AG04450 (cell line): ENCODE measurements at places on chromosomes 2 and 18. TPM values are rescaled to one million over a fixed set of nuclear protein-coding genes. Genes with fewer than 3 reads are reported as not detected.

DNA sequence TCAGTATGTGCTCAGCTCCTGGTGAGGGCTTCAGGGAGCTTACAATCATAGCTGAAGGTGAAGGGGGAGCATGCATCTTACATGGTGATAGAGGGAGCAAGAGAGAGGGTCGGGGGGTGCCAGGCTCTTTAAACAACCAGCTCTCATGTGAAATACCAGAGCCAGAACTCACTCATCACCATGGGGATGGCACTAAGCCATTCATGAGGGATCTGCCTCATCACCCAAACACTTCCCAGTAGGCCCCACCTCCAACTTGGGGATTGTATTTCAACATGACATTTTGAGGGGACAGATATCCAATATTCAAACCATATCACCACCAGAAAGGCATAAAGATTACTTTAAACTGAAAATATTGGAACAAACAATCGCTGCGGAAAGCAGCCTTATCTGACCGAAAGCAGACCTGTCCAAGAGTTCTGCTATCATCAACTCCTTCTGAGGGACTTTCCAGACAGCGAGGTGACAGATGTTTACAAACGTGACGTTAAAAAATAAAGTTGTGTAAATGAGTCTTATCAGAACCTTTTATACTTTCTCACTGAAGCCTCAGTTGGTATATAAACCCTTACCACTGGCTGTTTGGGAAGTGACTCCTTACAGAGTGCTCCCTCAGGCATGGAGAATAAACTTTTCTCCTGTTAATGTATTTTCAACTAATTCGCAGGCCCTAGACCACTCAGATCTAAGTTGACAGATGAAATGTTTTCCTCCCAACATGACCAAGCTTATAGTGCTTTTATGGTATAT is 35.5 kb upstream of the PTH2R start:
- no peak for DNase-seq

- DNase-seq, result no peak
Observed at GRCh38 chr2:216659276-216659675, 26.1 kb downstream of the IGFBP2 start.

GRCh38 chr2:235911633-235912233 is 256.5 kb downstream of the GBX2 start:
- no peak for DNase-seq

- DNase-seq, result no peak
Observed at GRCh38 chr18:67428805-67429204, 87.7 kb downstream of the DSEL start.

DNA sequence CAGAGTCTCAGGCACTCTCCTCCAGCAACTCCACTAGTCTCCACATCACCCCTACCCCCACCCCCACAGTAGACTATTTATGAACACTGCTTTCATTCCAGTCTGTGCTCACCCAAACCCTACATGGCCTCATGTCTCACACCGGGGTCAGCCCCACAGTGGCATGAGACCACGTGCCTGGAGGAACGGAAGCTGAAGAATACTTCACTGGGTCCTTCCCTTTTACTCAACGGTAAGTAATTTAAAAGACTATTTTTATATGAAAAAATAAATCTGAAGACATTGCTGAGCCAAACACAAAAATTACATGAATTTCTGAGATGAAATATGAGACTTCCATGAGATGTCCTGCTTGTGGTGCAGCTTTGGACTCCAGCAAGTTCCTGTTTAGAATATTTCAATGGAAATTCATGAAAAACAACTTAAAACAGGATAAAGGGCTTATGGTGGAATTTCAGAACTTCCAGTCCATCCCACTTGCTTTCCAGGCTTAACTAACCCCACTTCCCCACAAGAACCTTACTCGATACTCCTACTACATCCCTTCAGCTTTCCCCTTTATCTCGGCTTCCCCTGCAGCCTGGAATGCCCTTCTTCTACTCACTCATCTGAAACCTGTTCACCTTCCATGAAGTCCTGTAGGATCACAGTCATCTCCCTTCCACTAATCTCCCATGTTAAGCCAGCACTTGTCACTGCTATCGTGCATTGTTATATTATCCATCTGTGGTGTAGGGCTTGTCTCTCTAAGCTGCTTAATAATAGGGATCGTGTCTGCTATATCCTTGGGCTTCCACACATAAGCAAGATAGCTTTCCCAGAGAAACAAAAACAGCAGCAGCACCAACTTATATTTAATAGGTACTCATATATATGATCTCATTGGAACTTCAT is 47.9 kb downstream of the SLC14A1 start:
- no peak for DNase-seq

GRCh38 chr2:58669998-58670397 is 428.9 kb upstream of the FANCL start:
- no peak for DNase-seq

GRCh38 chr2:16225545-16225944 is 285.2 kb downstream of the MYCN start:
- no peak for DNase-seq

GRCh38 chr18:62357079-62357719 is 32.1 kb downstream of the TNFRSF11A start:
- no peak for DNase-seq

DNA sequence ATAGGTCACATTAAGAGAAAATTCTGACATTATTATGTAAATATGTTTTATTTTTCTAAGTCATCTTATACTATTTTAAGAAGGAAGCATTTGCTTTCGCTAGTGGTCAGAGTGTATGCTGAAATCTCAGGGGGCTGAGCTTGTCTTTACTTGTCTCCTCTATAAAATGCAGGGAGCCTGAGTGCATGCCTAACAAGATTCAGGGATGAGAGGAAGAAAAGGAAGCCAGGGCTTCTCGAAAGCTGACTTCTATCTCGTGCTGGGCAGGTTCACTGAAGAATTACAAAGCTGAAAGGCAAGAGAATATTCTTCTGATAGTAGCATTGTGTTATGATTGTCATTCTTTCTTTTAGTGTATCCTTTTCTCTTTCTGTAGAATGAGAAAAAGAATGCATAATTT is 467.4 kb downstream of the SOX11 start:
- DNase-seq, result no peak

- DNase-seq, result no peak
Observed at GRCh38 chr2:231680285-231680991, 27.9 kb upstream of the PTMA start.

GRCh38 chr2:30422444-30423040 is 24.5 kb upstream of the LCLAT1 start:
- no peak for DNase-seq

DNA sequence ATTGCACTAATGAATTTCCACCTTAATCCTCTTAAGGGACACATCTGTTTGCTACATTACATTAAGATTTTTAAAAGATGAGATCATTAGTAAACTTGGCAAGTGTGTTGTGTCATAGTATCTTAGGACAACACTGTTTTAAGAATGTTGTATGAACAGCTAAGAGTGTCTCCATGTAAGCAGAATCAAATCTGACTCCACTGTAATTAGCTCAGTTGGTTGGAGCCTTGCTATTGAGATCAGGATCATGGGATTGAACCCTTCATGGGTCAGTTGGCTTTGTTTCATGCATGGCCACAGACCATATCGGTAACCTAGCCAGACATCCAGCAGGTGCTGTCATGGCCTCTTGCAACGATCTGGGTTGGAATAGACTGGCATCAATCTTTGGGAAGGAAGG is 5.2 kb downstream of the FHOD3 start:
- no peak for DNase-seq

- DNase-seq, result no peak
Observed at GRCh38 chr2:158926478-158926948, 41.9 kb upstream of the TANC1 start.

DNA sequence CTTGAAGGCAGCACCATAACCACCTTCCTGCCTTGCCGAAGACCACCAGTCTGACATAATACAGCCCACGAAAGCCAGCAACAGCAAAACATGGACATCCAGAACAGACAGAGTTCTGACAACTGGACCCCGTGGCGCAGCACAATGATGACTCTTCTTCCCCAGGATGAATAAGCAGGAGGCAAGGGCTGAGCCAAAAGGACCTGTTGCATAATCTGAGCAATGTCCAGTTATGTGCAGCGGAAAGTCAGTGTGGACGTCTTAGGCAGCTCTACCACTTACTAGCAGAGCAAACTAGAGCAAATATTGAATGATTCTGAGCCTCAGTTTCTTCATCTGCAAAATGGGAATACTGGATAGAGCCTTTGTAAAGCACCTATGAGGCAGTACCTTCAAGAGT is 225.1 kb downstream of the ZBTB7C start:
- DNase-seq, result no peak

GRCh38 chr18:25256439-25256838 is 95.5 kb downstream of the ZNF521 start:
- no peak for DNase-seq

GRCh38 chr18:36176711-36177110 is 10.6 kb upstream of the MOCOS start:
- DNase-seq, result no peak

- no peak for DNase-seq
Observed at GRCh38 chr2:45714679-45715078, 63.2 kb downstream of the PRKCE start.

DNA sequence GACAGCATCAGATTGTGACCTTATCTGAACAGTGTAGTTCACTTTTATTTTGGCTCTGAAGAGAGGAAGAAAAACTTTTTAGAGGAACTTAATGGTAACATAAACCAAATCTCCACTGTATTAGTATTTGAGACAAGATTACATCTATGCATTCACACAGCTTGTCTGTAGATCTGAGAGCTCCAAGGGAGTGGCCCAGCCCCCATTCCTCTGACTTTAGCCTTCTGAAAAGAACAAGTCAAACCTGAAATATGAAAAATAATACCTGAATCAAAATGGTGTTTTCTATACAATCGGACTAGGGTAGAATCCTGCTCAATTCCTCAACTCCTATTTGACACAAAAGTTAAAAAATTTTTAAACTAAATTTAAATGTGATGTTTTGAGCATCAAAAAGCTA is 23.1 kb downstream of the STARD7 start:
- DNase-seq, result no peak

GRCh38 chr2:58006256-58006951 is 40.2 kb upstream of the VRK2 start:
- DNase-seq, result no peak

DNA sequence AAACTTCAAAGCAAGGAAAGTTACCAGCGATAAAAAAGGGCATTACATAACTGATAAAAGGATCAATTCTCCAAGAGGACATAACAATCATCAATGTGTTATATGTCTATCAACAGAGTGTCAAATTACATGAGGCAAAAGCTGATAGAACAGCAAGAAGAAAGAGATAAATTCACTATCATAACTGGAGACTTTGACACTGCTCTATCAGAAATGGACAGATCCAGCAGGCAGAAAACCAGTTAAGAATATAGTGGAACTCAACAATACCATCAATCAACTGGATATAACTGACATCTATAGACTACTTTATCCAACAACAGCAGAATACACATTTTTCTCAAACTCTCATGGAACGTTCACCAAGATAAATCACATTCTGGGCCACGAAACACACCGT is 65.0 kb downstream of the ROCK2 start:
- DNase-seq, result no peak

GRCh38 chr2:148812306-148812705 is 62.7 kb upstream of the KIF5C start:
- DNase-seq, result no peak

DNA sequence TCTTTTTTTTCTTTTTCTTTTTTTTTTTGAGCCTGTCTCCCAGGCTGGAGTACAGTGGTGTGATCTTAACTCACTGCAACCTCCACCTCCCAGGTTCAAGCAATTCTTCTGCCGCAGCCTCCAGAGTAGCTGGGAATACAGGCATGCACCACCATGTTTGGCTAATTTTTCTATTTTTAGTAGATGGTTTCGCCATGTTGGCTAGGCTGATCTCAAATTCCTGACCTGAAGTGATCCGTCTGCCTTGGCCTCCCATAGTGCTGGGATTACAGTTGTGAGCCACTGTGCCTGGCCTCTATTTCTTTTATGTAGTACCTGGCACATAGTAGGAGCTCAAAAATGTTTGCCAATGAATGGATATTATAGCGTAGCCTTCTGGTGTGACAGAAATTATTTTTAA is 6.8 kb upstream of the CFLAR start:
- DNase-seq, result no peak

DNA sequence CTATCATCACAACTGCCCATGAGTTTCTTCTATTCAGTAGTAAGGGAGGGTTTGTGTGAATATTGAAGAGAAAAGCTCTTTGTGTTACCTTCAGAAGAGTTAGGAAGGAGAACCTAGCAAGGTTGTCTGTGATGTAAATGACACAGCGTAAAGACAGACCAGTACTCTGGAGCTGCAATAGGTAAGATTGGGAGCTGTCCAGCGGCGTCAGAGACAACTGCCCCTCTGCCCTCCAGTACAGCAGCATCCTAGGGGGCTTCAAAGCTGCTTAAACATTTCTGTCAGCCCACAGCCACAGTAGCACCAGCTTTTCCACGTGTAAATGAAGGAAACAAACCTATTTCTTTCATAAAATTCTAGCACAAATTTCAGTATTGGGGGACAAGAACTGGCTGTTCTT is 34.5 kb downstream of the NYAP2 start:
- DNase-seq, result no peak

- no peak for DNase-seq
Observed at GRCh38 chr2:238914648-238915015, 66.7 kb downstream of the TWIST2 start.

GRCh38 chr2:64463781-64464180 is 9.8 kb downstream of the LGALSL start:
- no peak for DNase-seq

DNA sequence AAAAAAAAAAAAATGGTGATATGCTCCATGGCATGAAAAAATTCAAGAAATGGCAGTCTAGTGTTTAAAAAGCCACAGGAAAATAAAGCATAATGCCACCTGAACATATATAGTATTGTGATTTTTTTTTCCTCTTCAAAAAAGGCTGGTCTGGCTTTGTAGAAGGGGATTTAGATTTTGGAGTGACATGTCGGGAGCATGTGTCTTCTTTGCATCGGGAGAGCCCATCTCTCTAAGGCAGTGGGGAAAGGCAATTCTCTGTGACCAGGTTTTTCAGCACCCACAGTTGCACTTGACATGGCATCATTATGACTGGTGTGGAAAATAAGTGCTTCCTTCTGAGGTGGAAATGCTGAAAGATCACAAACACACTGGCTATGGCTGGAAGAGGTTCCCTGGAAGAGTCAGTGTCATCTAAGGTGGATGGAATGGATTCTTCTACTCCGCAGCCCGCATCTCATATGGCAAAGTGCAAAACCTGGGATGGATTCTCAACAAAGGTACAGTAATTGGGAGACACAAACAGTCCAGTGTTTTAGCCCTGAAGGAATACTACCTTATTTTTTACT is 172.5 kb downstream of the AGAP1 start:
- peak; percentile 69 for DNase-seq

GRCh38 chr18:44568986-44569385 is 111.7 kb upstream of the SETBP1 start:
- DNase-seq, result no peak

The POMC gene
- polyA plus RNA-seq, result not detected in 2 replicates

The CGREF1 gene
- polyA plus RNA-seq, result 0.71 and 0.74 TPM in 2 replicates

The ACKR3 gene
- polyA plus RNA-seq, result 0.05 and 0.07 TPM in 2 replicates

The ABCG8 gene
- not detected in 2 replicates for polyA plus RNA-seq

The DNER gene
- 0.05 TPM in 1 of 2 replicates, not detected in the other for polyA plus RNA-seq

The TMEM200C gene
- polyA plus RNA-seq, result 1.6 and 1.7 TPM in 2 replicates

The TRIM54 gene
- polyA plus RNA-seq, result 0.05 TPM in 1 of 2 replicates, not detected in the other

The DCTN1 gene
- 147 and 188 TPM in 2 replicates for polyA plus RNA-seq

The FZD7 gene
- 40.6 and 42.9 TPM in 2 replicates for polyA plus RNA-seq

The REG3A gene
- not detected in 2 replicates for polyA plus RNA-seq

The TSGA10 gene
- 1.4 and 1.8 TPM in 2 replicates for polyA plus RNA-seq

The ERFE gene
- polyA plus RNA-seq, result 2.4 and 2.9 TPM in 2 replicates

The B3GNT7 gene
- 0.02 and 0.06 TPM in 2 replicates for polyA plus RNA-seq
